AG10803 (cell line): ENCODE measurements at places on chromosomes 6 and 20.

DNA sequence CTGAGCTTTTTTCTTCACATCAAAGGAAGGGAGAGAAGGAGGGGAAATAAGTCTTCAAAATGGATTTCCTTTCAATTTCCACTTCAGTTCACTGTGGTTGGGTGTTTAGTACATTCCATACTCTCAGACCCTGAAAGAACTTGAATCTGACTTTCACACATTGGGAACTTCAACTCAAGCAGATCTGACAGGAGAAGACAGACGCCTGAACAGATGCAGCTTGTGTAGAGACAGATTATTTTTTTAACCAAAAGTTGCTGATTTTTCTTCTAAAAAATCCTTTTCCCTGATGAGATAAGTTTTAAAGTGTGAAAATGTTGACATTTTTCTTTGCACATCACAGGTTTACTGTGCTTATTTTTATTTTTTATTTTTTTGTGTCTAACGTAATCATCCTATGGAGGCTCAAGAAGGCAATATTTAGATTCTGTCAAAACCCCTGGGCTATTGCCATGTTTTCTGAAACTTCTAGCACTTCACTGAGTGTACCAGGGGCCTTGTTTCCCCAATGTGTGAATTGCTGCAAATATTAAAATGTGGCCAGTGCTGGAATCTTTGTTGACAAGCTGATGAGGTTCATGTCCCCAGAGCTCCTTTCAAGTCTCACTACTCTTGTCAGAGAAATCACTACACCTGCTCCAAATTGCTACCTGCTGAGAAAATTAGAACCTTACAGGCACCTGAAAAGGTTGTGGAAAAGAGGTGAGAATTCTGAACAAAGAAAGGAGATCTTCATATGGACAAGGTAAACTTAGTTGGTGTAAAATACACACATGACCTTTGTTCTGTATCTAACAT is 214.8 kb upstream of the BTBD3 start:
- DNase-seq = no peak

- DNase-seq = no peak
These were observed 365.9 kb upstream of the AGPAT4 start for GRCh38 chr6:161639772-161640171.

GRCh38 chr20:37911838-37912281 is 8.9 kb downstream of the VSTM2L start:
- DNase-seq = peak; percentile 63

GRCh38 chr6:2387445-2387844 is 142.0 kb upstream of the GMDS start:
- no peak for DNase-seq

GRCh38 chr6:36280467-36280866 is 10.6 kb downstream of the PNPLA1 start:
- DNase-seq = no peak
